COLO829 (cell line): ENCODE measurements at places on chromosomes 2 and 18.

DNA sequence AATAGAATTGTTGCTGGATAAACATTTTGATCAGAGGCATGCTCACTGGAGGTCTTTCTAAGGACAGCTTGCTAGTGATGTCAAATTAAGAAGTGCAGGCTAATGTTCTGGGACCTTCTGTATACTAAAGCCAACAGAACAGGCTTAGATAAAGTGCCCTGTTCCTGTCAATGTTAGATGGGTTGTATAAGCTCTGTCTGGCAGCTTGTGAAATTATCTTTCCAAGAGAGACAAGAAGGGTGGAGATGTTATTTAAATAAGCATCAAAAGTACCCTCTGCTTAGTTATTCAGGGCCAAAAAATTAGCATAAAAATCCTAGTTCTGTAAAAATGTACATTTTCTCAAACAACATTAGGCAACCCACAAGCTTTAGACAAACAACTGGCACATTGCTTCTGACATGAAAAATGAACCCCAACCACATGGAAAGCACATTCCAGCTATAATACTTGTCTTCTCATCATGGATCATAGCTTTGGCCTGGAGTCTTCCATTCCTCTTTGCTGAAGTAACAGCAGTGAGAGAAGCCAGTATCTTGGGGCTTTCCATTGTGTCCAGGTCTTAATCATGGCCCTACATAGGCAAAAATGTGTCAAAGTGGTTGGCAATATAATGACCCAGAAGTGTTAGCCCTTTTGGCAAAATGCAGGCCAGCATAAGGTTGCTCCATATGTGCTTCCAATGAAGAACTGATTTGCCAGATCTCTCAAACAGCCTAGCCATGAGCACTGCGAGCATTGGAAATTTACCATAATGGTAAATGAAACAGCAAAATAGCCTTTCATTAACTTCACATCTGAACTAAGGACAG, 478.1 kb upstream of the ZNF804A start:
- no peak for DNase-seq

DNA sequence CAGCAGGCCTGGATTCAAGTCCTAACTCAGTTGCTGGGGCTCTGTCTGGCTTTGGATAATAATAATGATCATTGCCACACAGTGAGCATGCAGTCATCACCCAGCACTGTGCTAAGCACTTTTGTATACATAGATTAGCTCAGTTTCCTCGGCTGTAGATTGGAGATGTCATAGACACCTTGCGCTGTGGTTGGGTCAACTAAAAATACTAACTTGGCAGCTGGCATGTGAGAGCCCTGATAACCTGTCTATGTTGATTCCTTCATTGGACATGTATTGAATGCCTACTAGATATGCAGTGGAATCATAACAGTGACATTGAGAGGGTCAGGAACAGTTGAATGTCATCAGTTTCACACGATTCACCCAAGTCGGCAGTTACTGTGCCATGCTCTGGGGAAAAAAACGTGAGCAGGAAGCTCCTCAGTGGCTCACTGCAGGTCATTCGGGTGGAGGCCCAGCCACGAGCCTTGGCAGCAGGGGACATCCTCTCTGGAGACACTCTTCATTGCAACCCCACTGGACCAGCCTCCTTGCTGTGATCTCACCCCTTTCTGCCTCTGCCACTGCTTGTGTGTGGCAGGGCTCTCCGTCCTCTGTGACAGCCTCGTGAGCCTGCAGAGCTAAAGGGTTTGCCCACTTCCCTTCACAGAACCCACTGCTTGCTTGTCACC, 85.3 kb downstream of the NPAS2 start:
- DNase-seq: no peak

DNA sequence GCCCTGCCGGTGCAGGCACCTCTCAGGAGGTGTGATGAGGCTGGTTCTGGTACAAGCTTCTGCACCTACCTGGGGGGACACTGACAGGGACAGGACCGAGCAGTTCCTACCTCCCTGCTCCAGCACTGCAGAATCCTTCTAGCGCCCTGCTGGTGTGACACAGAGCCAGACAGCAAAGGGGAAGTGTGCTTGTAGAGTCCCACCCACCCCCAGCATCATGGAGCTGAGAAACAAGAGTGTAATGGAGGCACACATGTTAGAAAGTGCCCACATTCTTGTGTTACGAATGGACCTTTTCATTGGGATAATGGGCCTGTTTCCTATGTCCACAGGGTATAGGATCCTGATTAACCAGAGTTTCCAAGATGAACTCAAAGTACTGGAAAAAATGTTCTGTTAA, 38.3 kb downstream of the OXER1 start:
- DNase-seq: peak; percentile 20

GRCh38 chr2:133193544-133194361, 374.5 kb downstream of the NCKAP5 start:
- no peak for DNase-seq

DNA sequence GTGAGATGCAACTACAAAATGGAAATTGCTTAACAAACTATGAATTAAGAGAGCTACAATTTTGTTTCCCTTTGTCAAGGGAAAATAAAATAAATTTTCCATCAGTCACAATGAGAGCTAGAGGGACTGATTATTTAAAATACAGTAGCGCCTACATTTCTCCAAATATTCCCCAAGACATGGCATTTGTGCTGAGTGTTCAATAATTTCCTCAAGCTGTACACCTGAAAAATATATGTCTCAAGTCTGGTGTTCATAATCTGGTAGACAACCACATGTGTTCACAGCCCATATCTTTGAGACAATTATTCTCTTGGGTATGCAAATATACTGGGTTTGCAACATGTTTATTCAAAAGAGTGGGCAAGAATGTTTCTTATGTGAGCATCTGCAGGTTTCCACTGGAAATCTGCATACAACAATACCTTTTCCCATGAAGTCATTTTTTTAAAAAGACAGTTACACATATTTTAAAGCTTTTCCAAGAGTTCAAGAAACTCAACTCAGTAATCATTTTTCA, 240.1 kb upstream of the VRK2 start:
- no peak for DNase-seq

DNA sequence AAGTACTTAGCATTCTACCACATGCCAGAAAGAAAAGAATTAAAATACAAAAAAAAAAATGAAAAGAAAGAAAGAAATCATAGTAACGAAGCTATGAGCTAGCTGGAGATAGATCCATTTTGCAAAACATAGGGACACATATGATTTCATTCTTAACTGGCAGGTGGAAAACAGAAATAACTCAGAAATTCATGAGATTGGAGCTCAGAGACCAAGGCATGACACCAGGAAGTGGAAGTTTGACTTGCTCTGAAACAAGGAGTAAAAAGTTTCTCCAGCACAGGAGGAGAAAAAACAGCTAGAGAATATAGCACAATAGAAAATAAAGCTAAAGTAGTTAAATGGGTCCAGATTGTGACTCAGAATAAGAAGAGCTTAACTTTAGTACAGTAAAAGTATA, 278.1 kb downstream of the ZEB2 start:
- no peak for DNase-seq

DNA sequence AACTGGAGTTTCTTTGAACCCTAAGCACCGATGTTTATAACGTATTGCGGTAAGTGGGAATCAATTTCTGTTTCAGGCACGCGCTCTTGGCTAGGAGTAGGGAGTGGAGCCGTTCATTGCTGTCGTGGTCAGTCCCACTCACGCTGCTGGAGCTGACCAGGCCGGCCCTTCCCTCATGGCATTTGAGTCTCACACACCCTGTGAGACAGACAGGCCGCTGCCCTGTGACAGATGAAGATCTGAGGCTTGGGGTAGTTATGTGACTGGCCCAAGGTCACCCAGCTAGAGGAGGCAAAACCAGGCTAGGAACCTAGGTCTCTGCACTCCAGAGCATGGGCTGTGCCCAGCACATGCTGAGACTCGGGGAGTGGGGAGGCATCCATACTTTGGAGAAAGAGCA, 2.9 kb upstream of the CIDEA start:
- no peak for DNase-seq

DNA sequence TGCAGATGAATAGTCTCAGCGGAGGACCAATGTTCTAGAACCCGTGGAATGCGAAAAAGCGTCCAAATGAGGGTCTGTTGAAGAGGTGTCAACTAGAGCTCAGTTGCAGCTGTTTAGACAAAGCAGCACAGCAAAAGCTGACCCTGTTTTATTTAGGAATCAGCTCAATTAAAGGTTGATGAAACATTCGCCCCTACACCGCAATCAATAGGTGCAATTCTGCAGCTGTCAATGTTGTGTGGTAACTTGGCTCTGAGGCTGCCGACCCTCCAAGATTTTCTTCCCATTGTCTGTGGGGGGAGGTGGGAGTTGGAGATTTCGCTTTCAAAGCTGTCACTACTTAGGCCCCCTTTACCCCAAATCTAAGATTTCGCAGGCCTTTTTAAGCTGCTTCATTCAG, 330.0 kb downstream of the ETAA1 start:
- DNase-seq: no peak

- no peak for DNase-seq
These were observed 7.2 kb downstream of the CCDC68 start for GRCh38 chr18:54952026-54952425.

DNA sequence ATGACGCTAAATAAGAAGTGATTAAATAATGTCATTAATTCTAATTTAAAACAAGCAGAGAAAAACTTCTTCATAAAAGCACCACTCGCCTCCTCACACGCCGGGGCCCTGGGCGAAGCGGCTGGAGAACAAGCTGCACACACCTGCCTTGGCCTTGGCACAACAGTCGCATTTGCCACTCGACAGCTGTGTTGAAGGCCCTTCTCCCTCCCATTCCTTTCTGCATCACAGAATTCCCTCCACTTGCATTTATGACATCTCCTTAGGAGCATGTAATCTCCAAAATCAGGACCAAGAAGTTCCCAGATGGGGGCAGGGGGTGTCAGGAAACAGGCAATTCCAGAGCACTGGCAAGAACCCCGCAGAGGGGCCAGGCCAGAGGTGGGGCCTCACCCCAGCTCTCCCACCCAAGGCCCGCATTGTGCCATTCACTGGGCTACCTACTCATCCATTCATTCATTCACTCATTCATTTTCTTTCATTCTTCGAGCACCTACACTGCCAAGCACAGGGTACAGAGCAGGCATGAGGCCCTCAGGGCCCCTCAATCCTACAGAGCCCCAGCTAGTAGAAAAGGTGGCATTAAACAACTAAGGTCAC, 6.4 kb downstream of the HDAC4 start:
- DNase-seq: no peak

GRCh38 chr2:217512259-217512658, 490.5 kb downstream of the TNS1 start:
- DNase-seq: no peak

GRCh38 chr2:141125432-141125831, 1005.4 kb downstream of the LRP1B start:
- DNase-seq: no peak

DNA sequence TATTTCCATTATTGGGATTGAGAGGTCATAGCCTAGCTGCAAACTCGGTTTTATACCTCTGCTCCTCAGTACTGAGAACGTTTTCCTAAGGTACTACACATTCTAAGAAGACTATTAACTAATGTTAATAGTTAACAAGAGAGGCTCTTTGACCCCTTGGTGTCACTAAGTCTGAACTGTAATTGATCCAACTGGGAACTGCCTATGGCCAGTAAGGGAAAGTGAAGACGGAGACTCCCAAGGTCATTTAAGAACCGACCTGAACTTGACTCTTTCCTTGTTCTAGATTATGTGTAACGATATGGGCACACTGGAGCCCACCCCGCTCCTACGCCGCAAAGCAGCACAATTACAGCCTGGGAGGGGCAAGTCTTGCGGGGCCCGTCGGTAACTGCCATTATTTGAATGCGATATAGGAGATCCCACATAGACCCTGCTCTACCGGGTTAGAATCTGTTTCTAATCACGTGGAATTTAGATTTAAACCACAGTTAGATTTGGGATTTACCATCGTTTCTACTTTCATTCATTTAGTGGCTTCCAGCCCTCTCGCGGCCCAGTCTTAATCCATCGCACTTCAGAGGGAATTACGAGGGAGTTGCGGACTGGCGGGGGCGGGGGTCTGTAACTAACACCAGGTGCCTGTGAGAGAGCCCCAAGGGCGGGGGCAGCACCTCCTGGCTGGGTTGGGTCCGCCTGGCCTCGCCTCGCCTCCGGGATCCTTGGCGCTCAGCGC, 84.1 kb upstream of the EPB41L3 start:
- DNase-seq: no peak

GRCh38 chr2:133667085-133667484, 98.8 kb upstream of the NCKAP5 start:
- no peak for DNase-seq

DNA sequence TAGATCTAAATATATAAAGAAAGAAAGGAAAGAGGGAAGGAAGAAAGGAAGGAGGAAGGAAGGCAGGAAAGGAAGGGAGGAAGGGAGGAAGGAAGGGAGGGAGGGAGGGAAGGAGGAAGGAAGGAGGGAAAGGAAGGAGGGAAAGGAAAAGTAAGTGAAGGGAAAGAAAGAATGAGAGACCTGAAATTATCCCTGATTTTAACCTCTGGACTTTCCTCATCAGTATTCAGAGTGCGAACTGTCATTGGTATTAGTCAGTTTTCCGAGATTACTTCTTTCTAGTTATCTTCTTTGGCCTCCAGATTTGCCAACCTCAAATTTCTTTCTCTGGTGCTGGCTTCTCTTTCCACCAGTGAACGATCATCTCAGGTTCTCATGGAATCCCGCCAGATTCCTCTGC, 215.5 kb upstream of the FN1 start:
- DNase-seq: no peak

DNA sequence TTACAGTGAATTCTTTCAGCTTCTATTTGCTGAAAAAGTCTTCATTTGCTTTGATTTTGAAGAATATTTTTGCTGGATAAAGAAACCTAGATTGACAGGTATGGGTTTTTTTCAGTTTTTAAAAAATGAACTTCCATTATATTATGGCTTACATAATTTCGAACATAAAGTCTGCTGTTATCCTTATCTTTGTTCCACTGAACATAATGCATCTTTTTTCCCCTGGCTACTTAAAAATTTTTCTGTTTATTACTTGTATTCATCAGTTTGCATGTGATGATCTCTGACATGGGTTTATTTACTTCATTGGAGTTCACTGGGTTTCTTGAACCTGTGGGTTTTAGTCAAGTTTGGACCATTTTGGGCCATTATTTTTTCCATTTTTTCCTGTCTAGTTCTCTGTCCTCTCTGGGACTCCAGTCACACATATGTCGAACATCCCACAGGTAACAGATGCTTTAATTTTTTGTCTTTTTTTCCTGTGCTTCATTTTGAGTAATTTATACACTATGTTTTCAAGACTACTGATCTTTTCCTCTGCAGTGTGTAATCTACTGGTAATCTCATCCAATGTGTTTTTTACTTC, 33.1 kb downstream of the SEC11C start:
- DNase-seq: no peak

GRCh38 chr2:28950941-28951630, 30.0 kb upstream of the TOGARAM2 start:
- DNase-seq: no peak

- DNase-seq: no peak
These were observed 106.8 kb upstream of the SLC66A3 start for GRCh38 chr2:11048335-11049008.
